Fibroblast of the aortic adventitia (primary cell): ENCODE measurements at places on chromosomes 1 and 21. TPM values are rescaled to one million over a fixed set of nuclear protein-coding genes. Genes with fewer than 3 reads are reported as not detected.
A peak's percentile ranks its signal among the peaks of the same experiment; 100 is the strongest.

ANGPTL1 gene
- 6.0 and 6.6 TPM in 2 replicates for total RNA-seq

TMEM79 gene
- total RNA-seq, result 1.4 and 2.1 TPM in 2 replicates

TLCD4 gene
- 0.25 and 0.36 TPM in 2 replicates for total RNA-seq

TMIGD3 gene
- total RNA-seq, result not detected in 2 replicates

SLAMF1 gene
- not detected in 2 replicates for total RNA-seq

DMBX1 gene
- not detected in 2 replicates for total RNA-seq

RGS8 gene
- total RNA-seq, result 0.16 TPM in 1 of 2 replicates, not detected in the other

OR13G1 gene
- not detected in 2 replicates for total RNA-seq

PCSK9 gene
- total RNA-seq, result 1.1 and 2.5 TPM in 2 replicates

NBPF6 gene
- total RNA-seq, result not detected in 2 replicates

MOV10 gene
- 21.4 and 31.5 TPM in 2 replicates for total RNA-seq

CTSE gene
- not detected in 2 replicates for total RNA-seq

CR1L gene
- not detected in 2 replicates for total RNA-seq

SPRR1A gene
- total RNA-seq, result not detected in 2 replicates

COL8A2 gene
- total RNA-seq, result 11.0 and 20.9 TPM in 2 replicates

DNA sequence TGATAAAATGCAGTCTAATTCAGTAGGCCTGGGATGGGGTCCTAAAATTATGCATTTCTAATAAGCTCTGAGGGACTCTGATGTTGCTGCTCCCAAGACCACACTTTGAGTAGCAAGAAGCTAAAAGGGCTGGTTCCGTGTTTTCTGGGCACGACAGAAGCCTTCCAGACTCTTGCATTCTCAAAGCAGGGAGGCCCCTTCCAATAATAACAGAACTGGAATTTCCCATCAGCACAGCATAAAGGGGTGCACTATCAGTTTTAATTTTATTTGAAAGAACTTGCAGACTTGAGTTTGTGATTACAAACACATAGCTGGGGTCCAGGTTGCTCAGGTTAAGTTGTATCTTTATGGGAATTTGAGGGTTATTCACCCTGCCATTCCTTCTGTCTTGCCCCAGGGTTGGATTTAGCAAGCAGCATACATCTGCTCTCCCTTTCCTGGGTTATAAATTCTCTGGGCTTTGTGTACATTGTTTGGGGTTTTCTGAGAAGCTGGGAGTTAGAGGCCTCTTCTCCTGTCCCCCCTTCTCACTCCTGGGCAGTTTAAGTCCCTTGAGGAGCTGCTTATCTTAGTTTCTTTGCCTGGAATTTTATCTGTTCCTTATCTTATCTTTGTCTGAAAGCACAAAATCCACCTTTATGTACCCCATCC, 94.2 kb upstream of the SLC2A1 start:
- peak; percentile 30 for DNase-seq

DNA sequence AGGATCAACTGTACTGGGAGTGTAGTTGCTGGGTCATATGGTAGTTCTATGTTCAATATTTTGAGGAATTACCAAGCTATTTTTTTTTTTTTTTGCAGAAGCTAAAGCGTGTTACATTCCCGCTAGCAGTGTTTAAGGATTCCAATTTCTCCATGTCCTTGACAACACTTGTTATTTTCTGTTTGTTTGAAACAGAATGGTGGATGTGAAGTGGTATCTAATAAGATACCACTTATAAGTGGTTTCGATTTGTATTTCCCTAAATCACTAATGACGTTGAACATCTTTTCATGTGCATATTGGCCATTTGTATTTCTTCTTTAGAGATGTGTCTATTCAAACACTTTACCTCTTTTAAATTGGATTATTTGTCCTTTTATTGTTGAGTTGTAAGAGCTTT, 112.2 kb downstream of the DISP1 start:
- no peak for DNase-seq

GRCh38 chr1:172408958-172409357, 11.5 kb upstream of the C1orf105 start:
- peak; percentile 36 for DNase-seq

DNA sequence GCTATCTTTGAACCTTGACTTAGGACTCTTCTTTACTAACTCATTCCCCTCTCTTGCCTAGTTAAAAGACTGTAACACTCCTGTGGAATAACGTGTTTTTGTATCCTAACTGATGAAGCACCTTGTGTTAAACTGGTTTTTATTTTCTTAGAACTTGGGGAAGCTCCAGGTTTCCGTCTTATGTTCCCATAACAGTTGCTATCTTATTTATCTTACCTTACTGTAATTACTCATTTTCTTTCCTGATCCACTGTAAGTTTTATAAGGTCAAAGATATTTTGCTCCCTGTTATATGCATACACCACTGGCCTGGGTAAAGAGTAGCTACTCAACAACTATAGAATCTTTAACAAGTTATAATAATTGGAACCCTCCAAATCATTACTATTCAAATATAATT, 43.1 kb downstream of the RPL5 start:
- DNase-seq, result no peak

GRCh38 chr1:112296908-112297307, 99.1 kb upstream of the CTTNBP2NL start:
- no peak for DNase-seq

GRCh38 chr1:31749785-31750735, 14.1 kb downstream of the ADGRB2 start:
- DNase-seq, result no peak

DNA sequence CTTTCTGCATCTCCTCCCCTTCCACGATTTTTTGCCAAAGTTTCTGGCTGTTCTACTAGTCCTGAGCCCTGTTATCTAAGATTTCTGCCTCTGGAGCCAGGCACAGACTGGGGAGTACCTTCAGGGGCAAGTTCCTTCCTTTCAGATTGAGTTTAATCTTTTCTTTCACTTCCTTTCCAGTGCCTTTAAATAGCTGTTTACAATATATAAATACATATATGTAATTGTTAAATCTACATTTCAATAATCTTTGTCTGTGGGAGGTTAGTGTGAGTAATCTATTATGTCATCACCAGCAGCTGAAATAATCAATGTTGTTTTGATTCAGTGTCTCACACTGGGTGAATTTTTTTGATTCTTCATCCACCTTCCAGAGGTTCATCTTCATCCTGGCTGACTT, 31.8 kb downstream of the DIPK1A start:
- DNase-seq, result no peak

DNA sequence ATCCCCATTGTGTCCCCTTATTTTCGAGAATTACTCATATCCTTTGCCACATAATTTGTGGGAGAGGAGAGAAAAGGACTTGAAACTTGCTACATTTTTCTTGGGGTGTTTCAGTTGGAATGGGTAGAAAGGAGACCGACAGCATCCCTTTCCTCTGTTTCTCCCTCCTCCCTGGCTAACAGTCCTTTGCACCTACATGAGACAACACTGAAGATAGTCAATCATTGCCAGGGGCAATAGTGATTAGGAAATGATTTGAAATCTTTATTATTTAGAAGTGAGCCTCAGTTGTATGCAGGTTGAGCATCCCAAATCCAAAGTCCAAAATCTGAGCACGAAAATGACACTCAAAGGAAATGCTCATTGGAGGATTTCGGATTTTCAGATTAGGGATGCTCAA, 7.8 kb upstream of the TARS2 start:
- no peak for DNase-seq

DNA sequence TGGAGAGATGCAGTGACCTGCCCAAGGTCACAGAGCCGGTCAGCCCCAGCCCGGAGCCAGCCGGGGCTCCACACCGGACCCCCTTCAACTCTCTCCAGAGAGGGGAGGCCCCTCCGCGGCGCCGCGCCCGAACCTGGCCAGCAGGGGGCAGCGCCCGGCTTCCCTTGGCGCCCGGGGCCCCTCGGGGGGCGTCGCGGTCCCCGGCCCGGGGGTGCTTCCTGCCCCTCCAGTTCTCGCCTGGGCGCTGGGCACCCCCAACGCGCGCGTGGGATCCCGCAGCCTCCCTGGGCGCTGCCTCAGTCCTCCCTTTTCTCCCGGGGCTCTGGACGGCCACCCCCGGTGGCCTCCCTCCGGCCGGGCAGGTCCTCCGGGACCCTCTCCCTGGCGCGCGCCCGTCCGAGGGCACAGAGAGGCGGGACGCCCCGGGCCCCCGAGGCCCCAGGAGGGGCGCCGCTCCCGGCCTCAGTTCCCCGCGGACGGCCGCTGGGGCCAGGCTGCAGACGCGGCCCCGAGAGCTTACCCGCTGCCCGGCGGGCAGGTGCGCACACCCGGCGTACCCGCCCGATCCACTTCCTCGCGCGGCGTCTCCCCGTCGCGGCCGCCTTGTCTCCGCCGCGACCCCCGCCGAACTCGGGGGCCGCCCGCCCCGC, 406 bp downstream of the HTR1D start:
- DNase-seq, result no peak

GRCh38 chr1:27958513-27958912, 1.3 kb upstream of the XKR8 start:
- DNase-seq, result no peak

GRCh38 chr1:119409731-119410130, 5.2 kb upstream of the HSD3B2 start:
- peak; percentile 58 for DNase-seq

DNA sequence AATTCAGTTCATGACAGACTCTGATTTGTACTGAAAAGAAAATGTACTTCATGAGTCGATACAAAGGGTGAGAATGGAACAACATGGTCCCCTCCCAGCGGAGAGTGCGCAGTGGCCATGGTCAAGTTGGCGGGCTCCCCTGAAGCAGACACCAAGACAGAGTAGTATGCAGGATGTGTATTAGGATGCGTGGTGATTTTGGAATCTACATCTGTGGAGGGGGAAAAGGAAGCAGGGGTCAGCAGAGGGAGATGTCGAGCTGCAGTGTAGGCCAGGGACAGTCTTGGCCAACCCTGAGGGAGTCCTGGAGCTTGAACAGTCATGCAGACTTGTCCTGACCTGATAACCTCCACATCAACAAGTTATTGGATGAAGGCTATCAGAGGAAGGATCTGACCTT, 481.0 kb downstream of the OMA1 start:
- no peak for DNase-seq

DNA sequence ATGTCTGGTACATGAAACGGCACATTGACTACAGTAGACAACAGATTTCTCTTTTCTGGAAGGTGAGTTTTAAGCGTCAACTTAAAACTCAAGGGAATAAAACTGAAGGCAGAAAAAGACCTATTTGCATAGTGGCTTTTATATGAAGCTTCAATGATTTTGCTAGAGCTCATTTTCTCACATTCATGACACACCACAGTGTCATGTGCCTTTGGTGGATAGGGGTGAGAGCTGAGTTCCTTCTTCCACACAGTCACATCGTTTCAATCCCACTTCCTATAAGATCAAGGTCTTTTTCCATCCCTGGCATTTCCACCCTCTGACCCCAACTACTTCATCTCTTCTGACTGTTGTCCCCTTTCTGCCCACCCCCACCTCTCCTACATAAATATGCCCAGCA, 31.0 kb downstream of the IL12RB2 start:
- DNase-seq, result no peak

- DNase-seq, result no peak
Observed at GRCh38 chr1:79089946-79090345, 83.4 kb upstream of the ADGRL4 start.

GRCh38 chr1:86205741-86206140, 49.2 kb upstream of the COL24A1 start:
- DNase-seq, result no peak

- DNase-seq, result no peak
Observed at GRCh38 chr1:194653385-194653784, 1467.0 kb upstream of the B3GALT2 start.

- peak; percentile 98 for DNase-seq
Observed at GRCh38 chr1:204506201-204506968, 9.8 kb upstream of the MDM4 start.

GRCh38 chr1:33850481-33850880, 13.4 kb upstream of the HMGB4 start:
- no peak for DNase-seq

DNA sequence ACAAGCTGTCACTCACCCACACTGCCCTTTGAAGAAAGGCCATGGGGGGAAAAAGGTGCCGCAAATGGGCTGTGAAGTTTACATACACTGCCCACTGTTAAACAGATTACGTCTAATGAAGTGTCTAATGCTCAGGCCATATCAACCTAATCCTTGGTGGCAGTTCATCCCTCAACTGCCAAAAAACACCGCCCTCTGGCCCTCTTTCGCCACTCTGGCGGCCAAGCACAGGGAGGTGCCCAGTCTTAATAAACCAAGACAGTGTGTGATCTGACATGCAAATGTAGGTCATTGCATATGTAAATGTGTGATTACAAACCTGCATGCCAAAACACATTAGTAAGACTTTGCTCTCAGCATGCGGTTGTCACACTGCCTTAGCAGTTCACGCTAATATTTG, 89.5 kb downstream of the NEK7 start:
- DNase-seq, result no peak

GRCh38 chr1:220974431-220974830, 95.2 kb downstream of the HLX start:
- no peak for DNase-seq

DNA sequence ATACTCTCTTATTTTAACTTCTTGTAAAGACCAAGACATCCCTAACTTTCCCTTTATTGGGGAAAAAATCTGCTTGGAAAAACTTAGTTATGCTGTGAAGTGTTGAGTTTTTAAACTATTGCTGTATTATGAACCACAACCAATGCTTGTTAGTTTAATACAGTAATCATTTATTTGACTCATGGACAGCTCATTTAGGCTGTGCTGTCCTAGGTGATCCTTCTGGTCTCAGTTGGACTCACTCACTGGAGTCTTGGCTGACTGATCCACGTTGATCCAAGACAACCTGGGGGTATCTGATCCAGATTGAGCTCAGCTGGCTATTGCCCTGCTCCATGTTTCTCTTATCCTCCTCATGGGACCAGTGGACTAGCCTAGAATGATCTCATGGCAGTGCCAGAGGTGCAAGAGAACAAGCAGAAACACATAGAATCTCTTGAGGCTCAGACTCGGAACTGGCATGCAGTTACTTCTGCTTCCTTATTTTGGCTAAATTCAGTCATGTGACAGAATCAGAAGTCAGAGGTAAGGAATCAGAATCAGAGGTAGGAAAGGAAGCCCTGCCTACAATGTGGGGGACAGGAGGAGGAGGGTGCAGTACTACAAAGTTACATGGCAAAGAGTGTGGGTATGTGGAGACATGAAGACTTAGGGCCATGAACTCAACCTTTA, 156.5 kb downstream of the FGGY start:
- DNase-seq, result no peak

- peak; percentile 36 for DNase-seq
Observed at GRCh38 chr1:172460887-172461315, 17.0 kb upstream of the PIGC start.

DNA sequence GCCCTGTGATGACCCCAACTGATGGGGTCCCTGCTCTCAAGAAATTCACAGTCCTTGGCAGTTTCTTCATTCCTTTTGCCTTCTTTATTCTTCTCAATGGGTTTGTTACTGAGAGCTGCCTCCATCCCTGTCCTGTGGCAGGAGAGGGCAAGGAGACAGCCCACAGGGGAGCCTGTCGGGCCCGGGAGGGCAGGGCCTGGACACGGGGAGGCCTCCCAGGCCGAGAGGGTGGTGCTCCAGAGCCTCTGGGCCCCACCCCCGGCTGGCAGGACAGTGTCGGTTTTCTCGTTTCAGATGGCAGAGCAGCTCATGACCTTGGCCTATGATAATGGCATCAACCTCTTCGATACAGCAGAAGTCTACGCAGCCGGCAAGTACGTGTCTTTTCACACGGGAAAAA, 36.2 kb downstream of the KCNAB2 start:
- no peak for DNase-seq
